ENCODE measurements at places on chromosomes 4 and X.

DNA sequence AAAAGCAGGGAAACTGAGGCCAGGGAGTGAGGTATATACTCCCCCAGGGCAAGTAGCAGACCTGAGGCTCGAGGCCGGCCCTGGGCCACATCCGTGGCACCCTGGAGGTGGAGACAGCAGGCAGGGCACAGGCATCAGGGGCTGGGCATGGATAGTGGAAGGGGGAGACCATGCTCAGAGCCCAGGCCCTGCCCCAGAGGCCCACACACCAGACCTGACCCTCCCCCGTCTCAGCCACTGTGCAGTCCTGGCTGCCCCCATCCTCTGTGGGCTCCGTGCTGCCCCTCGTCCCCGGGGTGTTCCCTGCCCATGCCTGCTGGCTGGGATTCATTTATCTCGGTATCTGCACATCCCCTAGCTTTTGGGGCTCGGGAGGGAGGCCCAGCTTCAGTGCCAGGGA is 103.1 kb upstream of the NKX1-1 start:
- no peak for DNase-seq

DNA sequence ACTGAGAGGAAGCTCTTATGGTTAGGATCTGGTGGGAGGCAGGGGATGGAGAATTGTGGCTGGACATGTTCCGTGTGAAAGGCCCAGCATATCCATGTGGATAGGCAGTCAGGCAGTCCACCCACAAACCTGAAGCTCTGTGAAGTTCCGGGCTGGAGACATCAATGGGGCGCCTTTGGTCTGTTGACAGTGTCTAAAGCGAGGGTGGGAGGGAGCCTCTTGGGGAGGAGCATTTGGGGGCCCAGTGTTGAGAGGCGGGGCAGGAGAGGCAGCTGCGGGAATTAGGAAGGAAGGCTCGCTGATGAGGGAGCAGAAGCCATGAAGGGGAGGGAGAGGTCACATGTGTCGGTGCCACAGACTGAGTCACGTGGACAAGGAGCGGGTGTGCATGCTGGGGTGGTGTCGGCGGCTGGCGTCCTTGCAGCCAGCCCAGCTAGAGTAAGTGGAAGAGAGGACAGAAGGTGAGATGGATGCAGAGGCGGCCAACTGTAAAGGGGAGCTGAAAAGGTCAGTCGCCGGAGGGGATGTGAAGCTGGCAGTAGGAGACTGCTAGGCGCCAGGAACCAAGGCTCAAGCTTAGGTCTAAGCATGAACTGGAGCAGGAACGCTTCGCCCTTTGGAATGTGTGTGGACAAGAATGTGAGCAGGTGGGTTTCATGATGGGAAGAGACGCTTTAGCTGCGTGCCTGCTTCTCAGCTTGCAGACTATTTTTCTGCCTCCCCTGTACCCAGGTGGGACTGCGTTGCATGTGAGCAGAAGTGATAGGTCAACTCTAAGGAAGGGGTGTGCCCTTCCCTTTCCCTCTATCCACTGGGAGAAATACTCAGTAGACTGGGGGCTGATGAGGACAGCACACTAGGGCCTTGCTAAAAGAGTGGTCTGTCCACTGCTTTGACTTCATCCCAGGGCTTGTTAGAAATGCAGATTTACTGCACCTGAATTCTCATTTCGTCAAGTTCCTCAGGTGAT is 44.0 kb upstream of the TLR2 start:
- no peak for DNase-seq

- no peak for DNase-seq
Observed at GRCh38 chr4:107255596-107255995, 219.5 kb upstream of the DKK2 start.

GRCh38 chrX:153674219-153674851 is 722 bp upstream of the PNCK start:
- peak; percentile 69 for DNase-seq

DNA sequence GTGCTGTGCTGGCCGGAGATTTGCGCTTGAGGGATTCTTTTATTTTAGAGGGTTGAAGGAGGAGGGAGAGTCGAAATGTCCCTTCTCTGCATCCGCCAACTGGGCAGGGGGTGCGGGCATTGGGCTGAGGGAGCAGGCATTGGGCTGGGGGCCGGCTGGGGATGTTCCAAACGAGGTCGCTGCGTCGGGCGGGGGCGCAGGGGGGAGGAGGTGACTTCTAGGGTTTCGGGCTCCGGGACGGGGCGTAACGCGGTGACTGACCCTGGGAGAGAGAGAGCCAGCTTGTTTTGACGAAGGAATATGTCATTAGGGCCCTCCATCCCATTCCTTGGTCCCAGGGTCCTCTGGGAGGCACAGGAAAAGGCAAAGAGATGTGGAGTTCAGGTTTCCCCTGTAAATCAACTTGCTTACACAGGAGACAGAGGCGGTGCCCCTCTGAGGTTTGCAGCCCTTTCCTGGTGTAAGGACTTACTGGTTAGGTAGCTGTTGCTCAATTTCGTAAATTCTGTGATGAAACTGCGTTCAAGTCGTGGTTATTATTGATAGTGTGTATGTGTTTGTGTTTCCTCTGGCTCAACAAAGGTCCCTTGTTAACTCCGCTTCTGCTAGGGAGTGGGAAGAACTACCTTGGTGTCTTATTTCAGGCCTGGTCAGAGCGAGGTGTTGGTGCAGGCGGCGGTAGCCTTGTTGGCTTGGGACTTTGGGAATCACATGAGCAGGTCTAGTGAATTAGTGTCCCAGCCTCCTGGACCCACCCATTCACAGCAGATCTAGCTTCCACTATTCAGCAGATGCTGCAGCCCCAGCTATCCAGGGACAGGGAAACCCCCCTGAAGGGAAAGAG is 716 bp downstream of the FHIP1A start:
- DNase-seq = peak; percentile 68

DNA sequence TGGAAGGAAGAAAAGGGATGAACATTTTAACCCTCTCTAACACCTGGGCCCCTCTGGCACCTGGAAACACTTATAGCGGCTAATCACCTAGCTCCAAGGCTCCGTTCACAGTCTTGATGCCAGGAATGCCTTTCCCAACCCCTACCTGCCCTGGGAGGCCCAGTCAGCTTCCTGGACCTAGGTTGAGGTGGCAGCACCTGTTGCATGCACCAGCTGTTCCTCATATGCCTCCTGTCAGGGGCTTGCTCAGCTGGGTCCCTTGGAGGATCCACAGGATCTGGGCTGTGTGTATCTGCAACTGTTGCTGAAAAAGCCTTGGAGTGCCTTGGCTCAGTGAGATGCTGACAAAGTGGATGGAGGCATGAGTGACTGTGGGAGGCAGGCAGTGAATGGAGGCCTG is 4.4 kb downstream of the CFP start:
- no peak for DNase-seq

- DNase-seq = peak; percentile 57
Observed at GRCh38 chrX:100731441-100732281, at the start of gene SYTL4. TSS of gene SYTL4 (minus strand) at chrX:100732121. CDS start at chrX:100702037, 30,084 bp downstream.

- DNase-seq = no peak
Observed at GRCh38 chr4:179989975-179990374, 2253.2 kb upstream of the TENM3 start.
